Kidney (tissue), 22 donors: ENCODE measurements at places on chromosomes 7 and 10. TPM values are rescaled to one million over a fixed set of nuclear protein-coding genes. Genes with fewer than 3 reads are reported as not detected.
A peak's percentile ranks its signal among the peaks of the same experiment; 100 is the strongest.

DNA sequence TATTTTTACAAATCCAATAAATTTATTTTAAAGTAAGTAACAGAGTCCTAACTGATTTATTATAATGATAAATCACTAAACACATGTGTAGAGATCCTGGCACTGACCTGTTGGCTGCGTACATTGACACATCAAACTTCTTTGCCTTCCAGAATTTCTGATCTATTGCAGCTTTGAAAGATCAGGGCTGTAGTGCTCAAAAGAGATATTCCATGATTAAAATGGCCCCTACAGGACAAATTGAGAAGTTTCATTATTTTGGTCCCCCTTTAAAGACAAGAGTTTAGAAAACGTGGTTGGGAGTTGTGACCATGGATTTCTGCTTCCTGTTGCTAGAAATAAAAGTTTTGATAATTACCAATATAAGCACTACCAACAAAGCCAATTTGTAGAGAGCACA, 87.7 kb upstream of the PDK4 start:
- DNase-seq = peak; percentile 76

DNA sequence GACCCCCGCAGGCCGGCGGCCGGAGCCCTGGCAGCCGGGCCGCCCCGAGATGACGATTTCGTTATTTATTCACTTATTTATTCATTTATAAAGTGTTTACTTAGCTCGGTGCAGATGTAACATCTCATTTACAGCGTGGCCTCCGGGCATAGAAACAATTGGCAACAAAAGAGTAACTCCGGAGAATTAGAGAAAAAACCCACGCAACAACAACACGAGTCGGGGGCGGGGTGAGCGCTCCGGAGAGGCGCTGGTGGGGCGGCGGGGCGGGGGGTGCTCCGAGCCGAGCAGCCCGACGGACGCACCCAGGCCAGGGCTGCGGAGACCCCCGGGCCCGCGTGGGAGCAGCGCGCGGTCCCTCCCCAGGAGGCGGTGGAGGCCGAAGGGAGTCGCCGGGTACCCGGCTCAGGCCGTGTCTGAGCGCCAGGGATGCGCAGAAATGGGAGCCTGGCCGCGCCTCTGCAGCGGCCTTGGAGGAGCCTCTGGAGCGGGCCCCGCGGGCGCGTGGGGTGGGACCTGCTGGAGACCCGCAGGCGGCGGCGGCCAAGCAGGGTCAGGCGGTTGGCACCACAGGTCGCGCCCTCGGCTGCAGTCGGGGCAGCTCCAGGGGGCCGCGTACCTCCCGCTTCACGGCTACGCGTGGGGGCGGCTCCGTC, 14.3 kb downstream of the UNCX start:
- DNase-seq = peak; percentile 66

- no peak for DNase-seq
Measured at GRCh38 chr10:99531026-99531695, 1.6 kb upstream of the NKX2-3 start.

DNA sequence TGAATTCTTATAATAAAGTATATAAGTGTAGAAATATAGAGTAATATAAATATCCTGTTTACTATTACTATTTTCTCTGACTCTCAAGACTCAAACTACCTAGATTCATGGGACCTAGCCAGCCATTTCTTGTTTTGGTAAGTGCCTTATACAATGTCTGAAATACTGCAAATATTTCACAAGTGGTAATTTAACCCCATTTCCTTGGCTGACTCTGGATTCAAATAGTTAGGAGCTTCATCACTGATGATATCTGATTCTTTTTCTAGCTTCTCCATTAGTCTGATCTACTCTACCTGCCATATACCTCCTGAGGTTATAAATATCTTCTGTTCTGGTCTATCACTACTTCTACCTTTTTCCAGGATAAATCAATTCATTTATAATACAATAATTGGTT, 6.4 kb upstream of the RALA start:
- no peak for DNase-seq

DNA sequence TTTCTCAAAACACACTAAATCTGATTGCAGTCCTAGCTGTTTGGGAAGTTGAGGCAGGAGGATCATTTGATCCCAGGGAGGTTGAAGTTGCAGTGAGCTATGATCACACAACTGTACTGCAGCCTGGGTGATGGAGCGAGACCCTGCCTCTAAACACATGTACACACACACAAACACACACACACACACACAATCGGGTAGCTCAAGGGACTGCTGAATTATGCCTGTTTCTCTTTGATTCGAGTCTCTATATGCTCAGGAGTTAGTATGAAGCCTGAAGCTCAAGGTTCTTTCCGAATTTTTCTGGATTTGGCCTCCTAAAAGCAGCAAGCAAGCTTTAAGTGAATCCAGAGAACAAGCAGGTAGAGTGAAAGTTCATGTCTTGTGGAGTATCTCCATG, 22.5 kb downstream of the PRTFDC1 start:
- no peak for DNase-seq

GRCh38 chr7:37212051-37212450, 236.6 kb downstream of the ELMO1 start:
- no peak for DNase-seq

DNA sequence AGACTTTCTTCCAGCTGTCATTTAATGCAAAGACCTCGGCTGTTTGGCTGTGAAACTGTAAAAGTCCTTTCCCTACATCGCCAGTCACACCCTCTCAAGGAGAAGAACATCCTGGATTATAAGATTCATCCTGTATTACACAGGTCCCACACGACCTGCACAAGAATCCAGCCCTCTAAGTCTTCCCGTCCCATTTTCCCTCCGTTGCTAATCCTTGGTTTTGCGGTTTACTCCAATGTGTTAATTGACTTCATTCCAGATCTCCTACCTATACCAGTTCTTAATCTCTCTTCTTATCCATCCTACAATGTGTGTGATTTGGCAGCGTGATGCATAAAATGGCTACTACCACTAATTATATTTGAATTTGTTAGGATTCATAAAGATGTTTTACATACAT, 110.4 kb downstream of the COL28A1 start:
- DNase-seq = no peak

GRCh38 chr10:87973635-87974034, 110.2 kb downstream of the PTEN start:
- no peak for DNase-seq

GRCh38 chr10:32795598-32796183, 162.3 kb downstream of the ITGB1 start:
- peak; percentile 24 for DNase-seq

GRCh38 chr7:99562832-99563231, 4.4 kb downstream of the ZNF655 start:
- no peak for DNase-seq

- peak; percentile 73 for DNase-seq
Measured at GRCh38 chr10:68196701-68197100, 35.2 kb downstream of the ATOH7 start.

DNA sequence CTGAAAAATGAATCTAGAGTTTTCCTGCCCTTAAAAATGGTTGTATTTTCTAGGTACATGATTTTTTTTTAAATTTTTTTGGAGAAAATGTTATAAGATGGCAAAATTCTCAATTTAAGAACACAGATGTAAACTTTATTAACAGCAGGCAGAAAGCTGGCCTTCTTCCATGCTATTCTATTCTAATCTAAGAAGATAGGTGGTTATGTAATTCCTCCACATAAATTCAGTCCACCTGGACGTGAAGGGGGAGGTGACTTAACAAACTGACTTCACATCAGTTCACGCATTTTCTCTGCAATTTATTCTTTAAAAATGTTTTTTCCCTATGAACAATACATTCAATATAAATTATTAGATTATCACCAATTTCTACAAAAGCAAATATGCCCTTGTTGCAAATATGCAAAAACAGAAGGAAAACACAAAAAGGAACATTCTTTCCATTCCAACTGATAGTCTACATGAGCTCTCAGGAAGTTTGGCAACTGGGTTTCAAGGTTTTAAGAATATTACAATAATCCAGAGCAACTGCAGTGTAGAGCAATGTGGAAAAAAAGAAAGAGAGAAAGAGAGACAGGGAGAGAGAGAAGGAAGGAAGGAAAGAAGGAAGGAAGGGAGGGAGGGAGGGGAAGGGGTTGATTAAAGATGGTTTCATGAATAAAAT, 76.8 kb downstream of the HIBADH start:
- DNase-seq = no peak

DNA sequence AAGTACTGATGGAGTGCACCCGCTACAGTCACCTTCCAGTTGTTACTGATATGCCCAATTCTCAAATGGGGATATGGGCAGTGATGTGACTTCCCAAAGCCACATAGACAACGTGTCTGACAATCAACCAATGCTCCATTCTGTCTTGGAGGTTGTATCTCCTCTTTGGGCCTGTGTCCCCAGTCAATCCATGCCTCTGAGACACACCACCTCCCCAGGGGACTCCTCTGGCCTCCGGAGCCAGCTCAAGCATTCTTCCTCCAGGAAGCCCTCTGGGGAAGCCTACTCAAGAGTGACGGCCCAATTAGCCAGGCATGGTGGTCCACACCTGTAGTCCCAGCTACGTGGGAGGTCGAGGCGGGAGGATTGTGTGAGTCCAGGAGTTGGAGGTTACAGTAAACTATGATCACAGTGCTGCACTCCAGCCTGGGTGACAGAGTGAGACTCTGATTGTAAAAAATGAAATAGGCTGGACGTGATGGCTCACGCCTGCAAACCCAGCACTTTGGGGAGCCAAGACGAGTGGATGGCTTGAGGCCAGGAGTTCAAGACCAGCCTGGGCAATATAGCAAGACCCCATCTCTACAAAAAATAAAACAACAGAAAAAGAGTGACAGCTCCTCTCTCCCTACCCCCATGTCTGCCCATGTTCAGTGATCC, 99.5 kb upstream of the TNRC18 start:
- DNase-seq = no peak

- DNase-seq = peak; percentile 79
Measured at GRCh38 chr7:146539836-146540235, 423.2 kb downstream of the CNTNAP2 start.

- no peak for DNase-seq
Measured at GRCh38 chr7:44216521-44217222, 15.9 kb downstream of the YKT6 start.

GRCh38 chr10:94357193-94357592, 5.5 kb downstream of the NOC3L start:
- DNase-seq = no peak

GRCh38 chr10:125151553-125152449, 8.6 kb downstream of the CTBP2 start:
- DNase-seq = no peak

- no peak for DNase-seq
Measured at GRCh38 chr10:68594405-68594804, 34.3 kb downstream of the TET1 start.

GRCh38 chr10:99487125-99487807, 45.5 kb upstream of the NKX2-3 start:
- no peak for DNase-seq

DNA sequence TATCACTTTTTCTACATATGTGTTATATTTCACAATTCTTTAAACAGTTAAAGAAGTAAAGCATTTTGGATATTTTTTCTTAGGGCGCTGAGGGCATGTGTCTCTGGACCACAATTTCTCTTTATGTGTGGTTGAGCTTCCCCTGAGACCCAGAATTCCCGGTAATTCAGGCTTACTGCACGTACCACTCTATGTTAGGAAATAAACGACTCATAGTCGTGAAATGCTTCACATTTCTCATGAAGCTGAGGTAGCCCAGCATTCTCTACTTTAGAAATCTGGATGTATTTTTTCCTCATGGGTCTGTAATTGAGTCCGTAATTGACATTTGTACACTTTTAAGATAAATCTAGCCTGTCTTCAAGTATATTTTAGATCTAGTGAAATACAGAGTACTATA, 170.6 kb downstream of the FZD1 start:
- no peak for DNase-seq

GRCh38 chr10:6918305-6918704, 338.2 kb upstream of the PRKCQ start:
- no peak for DNase-seq

- no peak for DNase-seq
Measured at GRCh38 chr7:101200862-101201599, at the start of gene MOGAT3. TSS of gene MOGAT3 (minus strand) at chr7:101201036. CDS start at chr7:101200854, 182 bp downstream.

GRCh38 chr7:107891636-107892366, 818 bp downstream of the DLD start:
- DNase-seq = peak; percentile 5

DNA sequence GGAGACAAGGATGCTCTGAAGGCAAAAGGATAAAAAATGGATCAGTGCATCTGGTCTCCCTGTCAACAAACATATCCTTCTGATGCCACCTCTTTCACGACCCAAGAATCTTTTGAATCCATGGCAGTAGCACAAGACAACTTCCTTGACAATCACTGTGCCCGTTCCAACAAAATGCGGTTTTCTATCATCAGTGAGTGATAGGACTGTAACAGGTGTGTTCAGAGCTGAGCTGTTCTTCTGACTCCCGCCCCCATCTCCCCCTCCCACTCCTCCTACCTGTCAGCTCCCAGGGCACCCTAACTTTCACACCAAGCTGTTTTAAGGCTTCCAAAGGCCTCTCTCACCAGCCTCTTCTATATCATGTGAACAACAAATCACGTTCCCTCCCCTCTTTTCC, 74.8 kb downstream of the PARD3 start:
- DNase-seq = no peak

- DNase-seq = no peak
Measured at GRCh38 chr10:78559661-78560340, 509.0 kb upstream of the ZMIZ1 start.

DNA sequence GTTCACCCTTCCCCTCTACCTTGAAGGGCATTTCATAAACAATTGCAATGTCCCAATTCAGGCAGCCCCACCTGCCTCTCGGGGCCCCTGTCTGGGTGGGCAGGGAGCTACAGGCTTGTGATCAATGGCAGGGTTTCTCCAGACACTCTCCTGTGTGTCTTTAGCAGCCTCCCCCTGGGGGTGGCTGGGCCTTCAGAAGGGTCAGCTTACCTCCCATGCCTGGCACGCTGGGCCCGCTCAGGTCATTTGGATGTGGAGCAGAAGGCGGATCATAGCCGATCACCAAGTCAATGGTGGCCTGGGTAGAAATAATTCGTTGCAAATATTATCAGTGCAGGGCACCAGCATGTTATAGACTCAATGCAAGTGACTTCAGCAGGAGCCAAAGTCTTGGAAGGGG, 56.3 kb downstream of the MYOF start:
- DNase-seq = no peak

CRTAC1 gene
- total RNA-seq = 6.1 TPM

FKBP6 gene
- 0.13 TPM for total RNA-seq

ITPRID1 gene
- total RNA-seq = not detected

IFIT1 gene
- total RNA-seq = 16.9 TPM

PHYH gene
- 45.8 TPM for total RNA-seq

DUS4L gene
- 8.4 TPM for total RNA-seq

TEX36 gene
- total RNA-seq = not detected

RAPGEF5 gene
- 67.8 TPM for total RNA-seq

DOCK4 gene
- 38.9 TPM for total RNA-seq

IFT22 gene
- total RNA-seq = 42.5 TPM

C7orf57 gene
- 0.63 TPM for total RNA-seq

HOGA1 gene
- 28.8 TPM for total RNA-seq

GATAD1 gene
- total RNA-seq = 35.8 TPM

ADAP1 gene
- 48.2 TPM for total RNA-seq

TFPI2 gene
- 42.5 TPM for total RNA-seq

NKX2-3 gene
- total RNA-seq = not detected

SPDYE8 gene
- total RNA-seq = not detected

MKI67 gene
- 2.4 TPM for total RNA-seq
